Lower leg skin (tissue), 4 donors: ENCODE measurements at places on chromosomes 1 and 21. TPM values are rescaled to one million over a fixed set of nuclear protein-coding genes. Genes with fewer than 3 reads are reported as not detected.
A peak's percentile ranks its signal among the peaks of the same experiment; 100 is the strongest.

GRCh38 chr1:204516180-204516879 is at the start of gene MDM4:
MDM4 (plus strand) TSS chr1:204516406; CDS start chr1:204525519, 9,113 bp downstream.
- peak; percentile 91 for DNase-seq

DNA sequence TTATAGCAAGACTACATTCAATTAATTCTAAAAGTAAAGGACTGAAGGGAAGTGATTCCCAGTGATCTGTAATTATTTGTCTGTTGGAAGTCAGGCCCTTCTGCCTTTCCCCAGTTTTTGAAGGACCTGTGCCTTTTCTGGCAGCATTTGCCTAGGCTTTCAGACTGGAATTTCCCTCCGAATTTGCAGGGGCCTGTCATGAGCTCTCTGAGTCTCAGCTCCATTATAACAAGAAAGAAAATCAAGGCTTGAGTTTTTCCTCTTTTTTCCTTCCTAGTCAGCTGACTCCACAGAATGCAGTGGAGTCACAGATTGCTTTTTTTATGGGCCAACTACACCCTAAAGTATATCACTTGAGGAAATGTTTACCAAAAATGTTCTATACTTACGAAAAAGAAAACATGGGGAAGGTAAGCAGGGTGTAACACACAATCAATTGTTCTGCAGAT is 1.1 kb downstream of the NR5A2 start:
- no peak for DNase-seq

DNA sequence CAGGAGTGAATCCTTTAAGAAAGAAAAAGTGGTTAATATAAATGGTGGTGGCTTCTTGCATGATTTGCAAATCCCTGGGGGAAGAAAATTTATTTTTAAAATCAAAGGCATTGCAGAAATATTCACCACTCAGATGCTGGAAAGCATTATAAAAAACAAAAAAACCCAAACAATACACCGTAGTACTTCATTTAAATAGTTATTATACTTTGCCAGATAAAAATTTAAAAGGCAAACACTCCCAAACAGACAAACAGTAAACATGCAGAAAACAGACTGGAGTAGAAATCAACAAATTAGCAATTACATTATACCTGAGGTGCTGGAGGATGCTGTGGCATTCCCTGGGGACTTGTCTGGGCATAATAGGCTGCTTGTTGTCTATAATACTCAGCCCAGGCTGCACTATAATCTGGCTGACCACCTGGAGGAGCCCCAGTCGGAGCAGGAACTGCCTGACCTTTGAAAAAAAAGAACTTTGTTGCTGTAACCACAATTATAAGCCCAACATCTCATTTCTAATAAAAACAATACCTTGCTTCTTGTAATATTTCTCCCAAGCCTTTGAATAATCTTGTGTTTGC is 29.9 kb downstream of the FUBP1 start:
- no peak for DNase-seq

- no peak for DNase-seq
Observed at GRCh38 chr1:24216276-24217074, 29.4 kb upstream of the IFNLR1 start.

- DNase-seq: no peak
Observed at GRCh38 chr1:48028218-48029069, 31.3 kb upstream of the TRABD2B start.

GRCh38 chr1:20198918-20199317 is 12.6 kb upstream of the PLA2G2C start:
- DNase-seq: no peak

- no peak for DNase-seq
Observed at GRCh38 chr1:115680730-115681111, 39.0 kb downstream of the VANGL1 start.

- no peak for DNase-seq
Observed at GRCh38 chr1:6011161-6011945, 19.1 kb upstream of the NPHP4 start.

- DNase-seq: no peak
Observed at GRCh38 chr1:203746281-203746680, 18.7 kb upstream of the LAX1 start.

Gene FOXO6
- total RNA-seq: 0.15 TPM

Gene NES
- 8.9 TPM for total RNA-seq
